ENCODE measurements at places on chromosomes 16 and 17.
A peak's percentile ranks its signal among the peaks of the same experiment; 100 is the strongest.

- DNase-seq, result peak; percentile 20
Observed at GRCh38 chr16:648071-648780, 939 bp upstream of the WDR90 start.

- no peak for DNase-seq
Observed at GRCh38 chr16:51002881-51003490, 148.1 kb downstream of the SALL1 start.

DNA sequence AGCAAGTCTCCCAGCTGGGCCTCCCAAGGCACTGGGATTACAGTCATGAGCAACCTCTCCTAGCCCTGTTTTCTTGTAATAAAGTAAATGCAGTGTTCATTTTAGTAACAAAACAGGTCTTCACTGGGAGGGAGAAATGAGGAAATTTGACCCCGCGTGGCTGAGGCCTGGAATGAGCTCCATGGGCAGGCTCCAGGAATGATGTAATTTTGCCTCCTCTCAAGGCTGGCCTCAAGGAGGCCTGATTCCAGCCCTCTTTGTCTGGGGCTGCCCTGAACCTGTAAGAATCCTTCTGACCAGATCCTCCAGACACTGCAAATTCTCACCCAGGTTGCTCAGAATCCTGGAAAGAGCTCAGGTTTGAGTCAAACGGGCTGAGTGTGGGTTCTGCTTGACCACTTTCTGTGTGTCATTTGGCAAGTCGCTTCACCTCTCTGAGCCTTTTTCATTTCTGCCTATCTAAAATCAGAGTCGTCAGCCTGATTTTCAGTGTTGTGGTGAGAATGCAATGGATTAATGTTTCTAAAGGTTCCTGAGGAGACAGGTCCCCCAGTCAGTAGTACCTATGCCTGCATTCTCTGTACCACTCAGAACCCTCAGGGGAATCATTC, 57.1 kb downstream of the RAB11FIP4 start:
- DNase-seq, result peak; percentile 31

DNA sequence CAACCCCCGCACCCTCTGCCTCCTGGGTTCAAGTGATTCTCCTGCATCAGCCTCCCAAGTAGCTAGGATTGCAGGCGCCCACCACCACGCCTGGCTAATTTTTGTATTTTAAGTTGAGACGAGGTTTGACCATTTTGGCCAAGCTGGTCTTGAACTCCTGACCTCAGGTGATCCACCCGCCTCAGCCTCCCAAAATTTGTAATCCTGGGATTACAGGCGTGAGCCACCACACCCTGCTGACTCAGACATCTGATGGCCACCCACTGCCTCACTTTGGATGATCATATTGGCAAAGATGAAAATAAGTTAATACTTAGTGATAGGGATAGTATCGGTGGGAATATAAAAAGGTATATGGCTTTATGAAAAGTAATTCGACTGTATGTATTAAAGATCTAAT, 55.9 kb downstream of the GRB2 start:
- no peak for DNase-seq

DNA sequence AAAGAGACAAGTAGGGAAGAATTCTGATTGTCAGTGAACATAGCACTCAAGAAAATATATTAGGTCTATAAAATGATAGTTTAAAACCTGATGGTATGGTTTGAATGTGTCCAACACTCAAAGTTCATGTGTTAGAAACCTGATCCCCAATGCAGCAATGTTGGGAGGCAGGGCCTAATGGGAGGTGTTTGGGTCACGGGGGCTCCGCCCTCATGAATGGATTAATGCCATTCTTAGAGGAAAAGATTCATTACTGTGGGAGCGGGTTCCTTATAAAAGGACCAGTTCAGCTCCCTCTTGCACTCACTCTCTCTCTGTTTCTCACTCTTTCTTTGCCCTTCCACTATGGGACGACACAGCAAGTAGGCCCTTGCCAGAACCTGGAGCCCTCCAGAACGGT, 41.5 kb upstream of the SLC47A1 start:
- DNase-seq, result no peak

DNA sequence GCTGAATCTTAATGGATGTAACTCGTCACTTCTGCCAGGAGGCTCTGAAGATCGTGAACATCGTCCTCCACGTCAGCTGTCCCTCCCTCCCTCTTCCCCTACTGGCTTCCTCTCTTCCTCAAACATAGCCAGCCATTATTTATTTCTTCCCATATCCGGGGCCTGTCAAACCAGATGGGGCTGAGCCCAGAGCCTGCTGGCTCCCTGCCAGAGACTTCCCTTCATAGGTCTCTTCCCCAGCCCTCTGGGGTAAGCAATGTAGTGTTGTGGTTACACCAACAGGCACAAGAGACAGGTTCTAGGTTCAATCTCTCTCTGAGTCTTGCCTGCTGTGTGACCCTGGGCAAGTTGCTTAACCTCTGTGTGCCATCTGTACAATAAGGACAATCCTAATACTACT, 40.1 kb upstream of the ZFP90 start:
- DNase-seq, result no peak

GRCh38 chr16:28202147-28202746, 9.5 kb downstream of the XPO6 start:
- no peak for DNase-seq

- DNase-seq, result no peak
Observed at GRCh38 chr17:812638-813204, 30.6 kb downstream of the MRM3 start.

DNA sequence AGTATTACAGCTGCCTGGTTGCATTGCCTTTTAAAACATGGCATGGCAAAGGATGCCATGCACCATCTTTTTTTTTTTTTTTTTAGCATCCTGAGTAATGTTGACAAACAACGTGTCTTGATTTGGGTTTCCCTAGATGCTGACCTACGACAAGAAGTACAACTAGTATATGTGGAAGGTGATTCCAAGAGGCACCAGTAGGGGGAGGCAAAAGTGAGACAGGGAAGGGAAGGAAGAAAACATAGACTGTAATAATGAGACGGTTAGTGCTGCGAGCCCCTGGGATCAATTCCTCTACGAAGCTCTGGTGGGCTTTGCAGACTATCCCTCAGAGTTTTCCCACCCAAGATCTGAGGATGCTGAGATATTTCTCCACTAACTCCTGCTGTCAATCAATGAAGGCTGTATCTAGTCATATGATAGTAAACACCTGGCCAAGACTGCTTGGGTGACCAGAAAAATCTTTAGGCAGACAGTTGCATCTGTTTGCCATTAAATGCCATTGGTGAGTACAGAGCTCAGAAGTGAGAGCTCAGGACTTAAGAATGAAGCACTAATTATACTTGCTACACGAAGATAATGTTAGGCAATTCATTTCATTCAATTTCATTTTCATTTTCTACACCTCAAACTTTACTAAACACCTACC, 458.6 kb upstream of the GOT2 start:
- DNase-seq, result no peak

DNA sequence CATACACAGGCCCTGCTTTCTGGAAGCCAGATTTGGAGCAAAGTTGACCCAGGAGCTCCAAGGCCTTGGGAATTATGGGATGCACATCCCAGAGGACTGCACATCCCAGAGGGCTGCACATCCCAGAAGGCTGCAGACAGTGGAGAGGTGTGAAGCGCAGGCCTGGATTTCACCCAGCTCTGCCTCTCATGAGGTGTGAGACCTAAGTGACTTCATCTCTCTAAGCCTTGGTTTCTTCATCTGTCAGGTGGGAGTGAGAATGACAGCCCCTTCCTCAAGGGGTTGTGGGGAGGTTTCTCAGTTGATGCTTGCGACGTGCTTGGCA, 102.3 kb downstream of the GSG1L start:
- no peak for DNase-seq

DNA sequence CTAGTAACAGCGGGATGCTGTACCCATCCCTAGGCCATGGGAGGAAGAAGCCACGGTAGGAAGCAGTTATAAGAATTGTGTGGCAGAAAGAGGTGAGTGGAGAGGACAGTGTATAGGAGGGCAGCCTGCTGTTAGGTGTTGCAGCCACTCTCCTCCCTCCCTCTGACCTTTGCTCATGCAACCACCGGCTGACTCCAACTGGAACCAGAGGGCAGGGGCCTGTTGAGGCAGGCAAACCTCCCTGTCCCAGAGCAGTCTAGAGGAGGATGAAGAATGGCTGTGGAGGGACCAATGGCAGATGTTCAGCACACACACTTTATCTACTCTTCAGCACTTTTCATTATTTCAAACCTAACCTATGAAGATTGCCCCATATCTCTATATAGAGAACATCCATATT, 2.2 kb downstream of the TXNL4B start:
- no peak for DNase-seq

DNA sequence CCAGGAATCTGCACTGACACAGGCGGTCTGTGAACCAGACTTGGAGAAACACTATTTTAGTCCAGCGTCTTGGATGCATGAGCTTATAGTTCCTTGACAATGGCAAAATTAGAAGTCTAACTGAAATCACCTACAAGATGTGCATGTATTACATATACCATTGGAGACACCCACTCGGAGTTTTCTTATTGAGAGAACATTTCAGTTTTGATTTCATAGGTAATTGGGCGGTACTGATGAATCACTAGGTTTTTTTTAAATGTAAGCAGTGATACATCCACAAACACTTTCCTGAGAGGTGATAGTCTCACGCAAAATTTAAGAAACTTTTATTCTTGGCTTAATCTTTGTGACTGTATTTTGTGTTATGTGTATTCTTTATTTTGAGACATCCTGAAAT, 69.8 kb downstream of the PRKCA start:
- DNase-seq, result no peak

- DNase-seq, result no peak
Observed at GRCh38 chr17:3986939-3987335, 22.7 kb upstream of the ATP2A3 start.

DNA sequence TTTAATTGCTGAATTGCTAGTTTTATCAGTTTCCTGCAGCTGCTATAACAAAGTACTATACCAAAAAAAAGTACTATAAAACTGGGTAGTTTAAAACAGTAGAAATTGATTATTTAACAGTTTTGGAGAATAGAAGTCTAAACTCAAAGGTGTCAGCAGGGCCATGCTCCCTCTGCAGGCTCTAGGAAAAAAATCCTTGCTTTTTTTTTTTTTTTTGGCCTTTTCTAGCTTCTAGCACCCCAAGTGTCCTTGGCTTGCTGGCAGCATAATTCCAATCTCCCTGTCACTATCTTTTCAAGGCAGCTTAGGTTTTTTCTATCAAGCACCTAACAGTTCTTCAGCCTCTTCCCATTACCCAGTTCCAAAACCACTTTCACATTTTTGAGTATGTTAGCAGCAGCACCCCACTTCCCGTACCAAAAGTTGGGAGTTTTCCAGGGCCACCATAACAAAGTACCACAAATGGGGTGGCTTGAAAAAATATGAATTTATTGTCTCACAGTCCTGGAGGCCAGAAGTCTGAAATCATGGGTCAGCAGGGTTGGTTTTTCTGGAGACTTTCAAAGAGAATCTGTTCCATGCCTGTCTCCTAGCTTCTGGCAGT, 37.4 kb downstream of the BPTF start:
- DNase-seq, result no peak

DNA sequence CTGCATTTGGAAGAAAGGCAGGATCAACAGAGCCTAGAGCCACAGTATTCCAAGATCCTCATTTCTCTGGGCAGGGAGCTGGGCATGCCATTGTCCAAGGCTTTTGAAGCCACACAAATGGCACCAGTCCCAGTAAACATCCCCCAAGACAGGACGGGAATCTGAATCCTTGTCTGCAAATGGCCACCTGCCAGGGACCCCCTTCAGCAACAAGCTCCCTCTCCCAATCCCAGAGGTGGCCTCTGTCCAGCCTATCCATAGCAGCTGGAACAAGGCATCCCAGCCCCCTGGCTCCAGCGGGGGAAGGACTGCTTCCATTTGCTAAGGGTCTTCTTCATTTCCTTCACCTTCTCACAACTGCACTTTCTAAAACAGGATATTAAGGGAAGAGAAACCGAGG, 204.4 kb downstream of the C16orf78 start:
- no peak for DNase-seq

- DNase-seq, result no peak
Observed at GRCh38 chr17:53168413-53168812, 654.3 kb upstream of the KIF2B start.

- DNase-seq, result no peak
Observed at GRCh38 chr16:82955741-82956348, 329.1 kb downstream of the CDH13 start.

All from fibroblast of skin of right quadriceps (primary cell).